ENCODE measurements at places on chromosomes 3 and 15.

DNA sequence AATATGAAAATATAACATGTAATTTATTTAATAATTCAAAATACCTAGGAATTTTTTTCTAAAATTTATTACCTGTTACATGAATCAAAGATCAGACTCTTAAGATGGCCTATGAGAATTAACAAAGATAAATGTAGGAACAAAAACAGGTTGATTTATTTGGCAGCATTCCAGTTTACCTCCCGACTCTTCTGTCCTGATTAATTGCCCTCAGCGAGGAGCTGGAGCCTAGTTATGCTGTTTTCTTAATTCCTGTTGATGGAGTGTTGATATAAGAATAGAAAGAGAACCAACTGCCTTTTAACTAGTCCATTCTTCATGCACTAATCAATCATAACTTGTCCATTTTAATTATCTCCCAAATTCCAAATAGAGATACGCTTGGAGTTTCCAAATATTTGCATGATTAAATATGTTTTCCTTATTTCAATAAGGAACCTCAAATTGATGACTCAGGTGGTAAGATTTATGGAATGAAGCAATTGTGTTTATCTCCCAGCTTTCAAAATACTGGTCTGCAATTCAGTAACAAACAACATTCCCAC, 10.6 kb upstream of the CPB1 start:
- no peak for DNase-seq

GRCh38 chr3:10772271-10773161, 43.5 kb upstream of the SLC6A11 start:
- peak; percentile 9 for DNase-seq

DNA sequence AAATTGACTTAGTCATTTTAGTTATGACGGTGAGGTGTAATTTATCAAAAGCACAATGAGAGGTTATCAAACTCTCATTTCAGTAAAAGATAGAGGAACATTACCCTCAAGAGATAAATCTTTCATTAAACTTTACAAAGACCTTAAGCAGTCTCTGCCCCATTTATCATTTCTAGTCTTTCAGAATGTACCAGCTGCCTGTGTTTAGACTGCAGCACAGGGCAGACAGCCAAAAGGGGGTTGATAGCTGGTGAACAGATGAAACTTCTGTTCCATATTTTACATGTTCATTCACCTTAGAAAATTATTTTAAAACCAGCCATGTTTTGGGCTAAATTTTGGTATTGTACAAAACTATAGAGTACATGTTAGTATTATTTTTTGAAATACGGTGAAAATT, 514.6 kb upstream of the CNTN3 start:
- no peak for DNase-seq

- peak; percentile 91 for DNase-seq
Measured at GRCh38 chr15:79004336-79004735, 59.5 kb upstream of the CTSH start.

- DNase-seq, result peak; percentile 33
Measured at GRCh38 chr15:67085237-67085817, 19.9 kb downstream of the SMAD3 start.

DNA sequence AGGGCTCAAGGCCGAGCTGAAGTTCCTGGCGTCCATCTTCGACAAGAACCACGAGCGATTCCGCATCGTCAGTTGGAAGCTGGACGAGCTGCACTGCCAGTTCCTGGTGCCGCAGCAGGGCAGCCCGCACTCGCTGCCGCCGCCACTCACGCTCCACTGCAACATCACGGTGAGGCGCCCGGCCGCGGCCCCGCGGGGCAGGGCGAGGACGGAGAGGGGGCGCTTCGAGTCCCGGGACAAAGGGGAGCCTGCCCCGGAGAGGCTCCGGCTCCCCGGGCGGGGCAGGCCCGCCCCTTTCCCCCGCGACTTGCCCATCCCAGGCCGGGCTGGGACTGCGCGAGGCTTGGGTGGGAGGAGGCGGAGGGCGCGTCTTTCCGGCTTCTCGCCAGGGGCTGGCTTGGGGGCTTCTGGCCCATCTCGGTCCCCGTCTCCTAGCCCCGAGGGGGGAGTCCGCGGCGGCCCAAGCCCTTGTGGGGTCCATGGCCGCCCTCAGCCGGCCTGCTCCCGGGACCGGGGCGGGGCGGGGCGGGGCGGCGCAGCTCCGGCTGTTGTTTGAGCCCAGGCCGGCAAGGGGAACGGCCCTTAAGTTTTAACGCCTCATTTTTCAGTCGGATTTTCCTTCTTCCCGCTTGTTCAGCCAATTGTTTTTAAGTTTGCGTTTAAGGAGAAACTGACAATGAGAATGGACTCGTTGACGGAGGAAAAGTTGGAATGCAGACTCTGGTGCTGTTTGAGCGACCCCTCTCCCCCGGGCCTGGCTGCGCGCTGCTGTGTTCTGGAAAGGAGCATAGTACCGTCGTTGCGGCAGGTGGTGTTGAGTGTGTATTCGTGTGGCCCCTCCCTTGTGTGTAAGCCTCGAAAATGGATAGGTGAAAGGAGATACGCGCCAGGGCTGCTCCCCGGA, 683 bp downstream of the UBE2Q2 start:
- DNase-seq, result peak; percentile 57

DNA sequence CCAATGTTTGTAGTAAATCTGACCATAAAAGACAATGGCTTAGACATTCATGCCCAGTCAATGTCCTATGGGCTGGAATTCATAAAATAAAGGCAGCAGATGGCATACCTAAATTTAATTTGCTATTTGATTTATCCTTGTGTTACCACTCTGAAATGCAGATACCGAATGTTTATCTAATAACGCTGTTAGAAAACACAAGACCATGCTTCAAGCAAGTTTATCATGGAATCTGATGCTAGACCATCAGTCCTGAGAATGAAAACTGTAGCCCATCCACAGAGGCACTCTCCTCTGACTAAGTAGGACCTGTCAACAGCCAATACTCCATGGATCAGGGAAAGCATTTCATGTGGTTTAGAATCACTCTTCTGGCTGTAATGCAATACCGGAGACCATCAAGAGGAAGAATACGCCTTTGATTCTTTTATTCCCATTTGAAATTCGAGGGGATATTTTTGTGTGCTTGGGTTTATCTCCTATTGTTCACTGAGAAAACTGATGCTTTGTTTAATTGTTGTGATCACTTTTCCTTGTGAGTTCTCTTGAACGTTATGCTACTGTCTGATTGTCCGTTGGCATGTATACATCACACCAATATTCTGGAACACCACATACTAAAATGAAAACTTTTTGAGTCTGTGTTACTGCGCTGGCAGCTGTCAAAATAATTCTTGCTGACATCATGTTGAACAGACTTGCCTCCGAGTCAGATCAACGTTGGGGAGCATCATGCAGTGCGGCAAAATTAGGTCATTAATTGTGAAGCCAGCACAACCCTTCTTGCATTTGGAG, 12.1 kb upstream of the CPB1 start:
- no peak for DNase-seq

GRCh38 chr3:46960081-46960701, 16.4 kb downstream of the CCDC12 start:
- peak; percentile 83 for DNase-seq

GRCh38 chr3:133474251-133474801, 74.5 kb downstream of the BFSP2 start:
- DNase-seq, result no peak

DNA sequence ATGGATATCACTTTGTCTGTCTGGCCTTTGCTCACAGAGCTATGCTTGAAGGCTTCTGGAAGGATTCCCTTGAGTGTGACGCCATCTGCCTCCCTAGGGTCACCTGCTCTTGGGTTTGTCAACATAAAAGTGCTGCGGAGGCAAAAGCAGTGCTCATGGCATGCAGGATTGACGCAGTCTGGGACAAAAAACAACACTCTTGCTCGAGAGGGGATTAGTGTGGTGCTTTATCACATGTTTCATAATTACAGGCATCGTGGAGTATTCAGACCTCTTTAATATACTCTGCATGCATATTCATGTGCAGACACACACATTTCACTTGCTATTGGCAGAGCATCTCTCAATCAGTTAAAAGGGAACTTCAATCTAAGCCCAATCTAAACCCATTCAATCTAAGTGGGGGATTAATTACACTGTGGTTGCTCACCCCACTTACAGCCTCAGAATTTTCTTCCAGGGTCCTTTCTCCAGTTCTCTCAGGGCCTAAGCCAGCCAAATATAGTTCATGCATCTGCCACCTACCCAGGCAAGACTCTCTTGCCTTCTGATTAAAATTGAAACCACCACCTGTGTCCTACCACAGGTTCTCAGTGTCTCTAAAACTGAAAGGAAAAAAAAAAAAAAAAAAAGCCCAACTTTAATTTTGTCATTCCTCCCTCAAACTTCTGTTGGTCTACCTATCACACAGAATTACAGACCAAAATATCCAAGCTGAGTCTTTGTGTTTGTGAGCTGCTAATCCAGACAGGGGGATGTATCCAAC, 75.6 kb downstream of the BFSP2 start:
- no peak for DNase-seq

DNA sequence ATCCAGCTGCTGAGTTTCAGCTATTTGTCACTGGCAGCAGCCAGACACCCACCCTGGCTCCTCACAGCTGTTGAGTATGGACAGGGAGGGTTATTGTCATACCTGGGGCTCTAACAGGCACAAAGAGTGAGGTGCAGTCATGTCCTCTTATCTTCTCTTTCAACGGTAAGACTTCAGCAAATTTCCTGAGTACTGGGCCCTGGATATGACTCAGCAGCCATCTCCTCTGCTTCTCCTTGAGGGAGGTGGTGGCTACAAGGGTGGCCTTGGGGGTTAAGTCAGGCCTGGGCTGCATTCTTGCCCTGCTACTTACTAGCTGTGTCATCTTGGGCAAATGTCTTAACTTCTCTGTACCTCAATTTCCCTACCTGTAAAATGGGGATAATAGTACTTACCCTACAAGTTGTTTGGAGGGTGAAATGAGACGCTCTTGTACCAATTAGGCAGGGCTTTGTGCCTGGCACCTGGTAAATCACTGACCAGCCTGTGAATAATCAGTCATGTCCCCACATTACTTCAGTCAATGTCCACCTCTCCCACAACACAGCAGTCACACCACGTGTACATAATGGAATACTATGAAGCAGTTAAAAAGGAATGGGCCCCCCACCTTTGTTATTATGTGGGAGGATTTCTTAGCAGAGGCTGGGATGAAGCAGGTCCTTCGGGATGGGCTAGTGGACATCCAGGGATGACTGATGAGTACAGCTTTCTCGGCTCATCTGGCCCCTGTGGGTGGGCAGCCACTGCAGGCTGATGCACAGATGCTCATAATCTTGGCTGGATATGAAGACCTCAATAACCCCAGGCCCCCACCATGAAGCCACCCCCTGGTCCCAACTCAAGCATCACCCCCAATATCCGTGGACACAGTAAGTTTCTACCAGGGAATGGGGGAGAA, 528.8 kb downstream of the SHQ1 start:
- DNase-seq, result no peak

DNA sequence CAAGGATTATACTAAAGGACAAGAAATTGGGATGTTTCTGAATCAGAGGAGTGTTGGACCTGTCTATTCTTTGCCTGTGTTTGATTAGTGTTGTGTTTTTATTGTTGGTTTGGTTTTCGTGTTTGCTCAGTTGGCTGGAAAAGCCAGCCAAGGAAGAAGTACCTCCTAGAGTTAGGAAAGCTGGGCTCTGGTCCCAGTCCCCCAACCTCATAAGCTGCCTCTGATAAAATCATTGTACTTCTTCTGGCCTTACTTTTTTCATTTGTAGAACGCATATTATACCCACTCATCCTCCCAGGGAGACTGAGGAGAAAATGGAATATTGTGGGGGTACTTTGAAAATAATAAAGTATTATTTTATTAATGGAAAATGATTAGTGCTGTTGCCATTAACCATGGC, 177.4 kb upstream of the TRIM42 start:
- DNase-seq, result no peak

GRCh38 chr3:33171580-33171979, 47.0 kb downstream of the SUSD5 start:
- no peak for DNase-seq

- DNase-seq, result no peak
Measured at GRCh38 chr15:96448923-96449322, 118.4 kb downstream of the NR2F2 start.

DNA sequence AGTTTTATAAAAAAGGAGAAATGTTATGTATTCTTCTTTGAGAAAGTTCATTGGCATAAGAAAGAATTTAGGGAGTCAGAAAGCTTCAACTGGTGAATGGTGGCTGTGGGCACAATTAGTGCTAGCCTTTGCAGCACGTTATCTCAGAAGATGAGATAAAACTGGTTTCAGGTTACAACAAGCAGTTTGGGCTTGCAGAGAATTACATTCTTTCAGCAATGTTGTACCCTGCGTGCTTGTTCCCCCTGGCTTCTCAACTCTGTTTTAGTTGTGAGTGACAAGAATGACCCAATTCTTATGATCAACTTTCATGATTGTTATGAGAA, 31.6 kb upstream of the ACP3 start:
- no peak for DNase-seq

- DNase-seq, result no peak
Measured at GRCh38 chr3:115623044-115623868, at the start of gene GAP43. Gene GAP43, plus strand, starts transcription at chr3:115623510. Its CDS starts 180 bp downstream, at chr3:115623690.

DNA sequence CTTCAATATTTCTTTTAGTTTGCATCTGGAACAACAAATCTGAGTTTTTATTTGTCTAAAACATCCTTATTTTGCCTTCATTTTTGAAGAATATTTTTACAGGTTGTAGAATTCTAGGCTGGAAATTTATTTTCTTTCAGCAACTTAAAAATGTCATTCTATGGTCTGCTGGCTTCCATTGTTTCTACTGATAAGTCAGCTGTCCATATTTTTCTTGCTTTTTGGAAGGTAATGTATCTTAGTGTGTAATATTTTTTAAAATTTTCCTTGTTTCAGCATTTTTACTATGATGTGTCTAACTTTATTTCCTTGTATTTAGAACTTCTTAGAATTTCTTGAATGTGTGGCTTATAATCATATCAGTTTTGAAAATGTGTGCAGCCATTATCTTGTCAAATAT, 37.0 kb downstream of the SEMA6D start:
- no peak for DNase-seq

GRCh38 chr3:124926426-124927101, 8.0 kb downstream of the MUC13 start:
- peak; percentile 65 for DNase-seq

DNA sequence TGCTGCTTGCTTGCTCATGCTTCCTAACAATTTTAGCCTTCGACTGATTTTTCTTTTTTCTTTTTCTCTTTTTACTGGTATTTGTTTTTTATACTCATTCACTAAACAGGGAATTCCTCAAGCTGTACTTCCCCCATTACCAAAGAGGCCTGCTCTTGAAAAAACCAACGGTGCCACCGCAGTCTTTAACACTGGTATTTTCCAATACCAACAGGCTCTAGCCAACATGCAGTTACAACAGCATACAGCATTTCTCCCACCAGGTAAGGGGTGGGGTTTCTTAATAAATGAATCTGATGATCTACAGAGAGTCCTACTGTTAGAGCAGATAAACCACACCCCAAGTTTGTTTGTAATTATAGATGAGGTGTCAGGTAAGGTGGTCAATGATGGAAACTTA, 178.8 kb downstream of the MBNL1 start:
- DNase-seq, result no peak

GRCh38 chr3:193803288-193803687, 210.3 kb downstream of the OPA1 start:
- no peak for DNase-seq

DNA sequence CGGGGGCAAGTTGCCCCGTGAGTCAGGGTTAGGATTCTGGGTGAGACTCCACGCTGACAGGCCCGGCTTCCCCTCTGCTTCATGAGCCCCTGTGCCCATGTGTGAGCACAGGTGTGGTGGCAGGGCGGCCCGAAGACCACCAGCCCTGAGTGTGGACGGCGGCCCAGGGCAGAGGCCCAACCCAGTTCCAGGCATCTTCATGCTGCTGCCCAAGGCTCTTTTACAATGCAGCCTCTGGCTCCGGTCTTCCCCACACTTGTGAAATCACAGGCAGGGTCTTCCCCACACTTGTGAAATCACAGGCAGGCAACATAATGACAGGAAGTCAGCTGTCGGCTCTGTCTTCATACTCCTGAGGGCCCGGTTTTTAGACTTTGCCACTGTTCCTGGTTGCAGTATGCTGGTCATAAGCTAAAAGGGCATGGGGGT, 78.8 kb downstream of the AAGAB start:
- peak; percentile 96 for DNase-seq
